Fibroblast of pulmonary artery (primary cell): ENCODE measurements at places on chromosomes 4 and X.

- DNase-seq = peak; percentile 76
These were observed 31.3 kb upstream of the ANXA5 start for GRCh38 chr4:121728066-121728465.

DNA sequence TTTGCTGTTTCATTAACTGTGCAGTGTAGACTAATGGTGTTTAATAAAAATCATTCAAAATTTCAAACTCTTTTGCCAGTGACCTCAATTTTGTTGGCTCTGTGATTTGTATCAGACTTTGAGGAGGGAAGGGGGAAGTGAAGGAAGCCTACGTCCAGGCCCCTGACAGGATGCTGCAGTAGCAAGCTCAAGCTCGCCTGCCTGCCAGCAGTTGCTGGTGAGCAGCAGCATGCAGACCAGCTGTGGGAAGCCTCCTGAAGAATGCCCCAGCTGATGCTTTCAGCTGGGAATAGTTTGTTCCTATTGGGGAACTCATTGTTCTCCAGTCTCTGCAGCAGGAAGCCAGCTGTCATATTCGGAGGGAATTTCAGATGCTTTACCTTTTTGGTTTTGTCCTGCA lies 495.2 kb downstream of the AFF2 start:
- no peak for DNase-seq

DNA sequence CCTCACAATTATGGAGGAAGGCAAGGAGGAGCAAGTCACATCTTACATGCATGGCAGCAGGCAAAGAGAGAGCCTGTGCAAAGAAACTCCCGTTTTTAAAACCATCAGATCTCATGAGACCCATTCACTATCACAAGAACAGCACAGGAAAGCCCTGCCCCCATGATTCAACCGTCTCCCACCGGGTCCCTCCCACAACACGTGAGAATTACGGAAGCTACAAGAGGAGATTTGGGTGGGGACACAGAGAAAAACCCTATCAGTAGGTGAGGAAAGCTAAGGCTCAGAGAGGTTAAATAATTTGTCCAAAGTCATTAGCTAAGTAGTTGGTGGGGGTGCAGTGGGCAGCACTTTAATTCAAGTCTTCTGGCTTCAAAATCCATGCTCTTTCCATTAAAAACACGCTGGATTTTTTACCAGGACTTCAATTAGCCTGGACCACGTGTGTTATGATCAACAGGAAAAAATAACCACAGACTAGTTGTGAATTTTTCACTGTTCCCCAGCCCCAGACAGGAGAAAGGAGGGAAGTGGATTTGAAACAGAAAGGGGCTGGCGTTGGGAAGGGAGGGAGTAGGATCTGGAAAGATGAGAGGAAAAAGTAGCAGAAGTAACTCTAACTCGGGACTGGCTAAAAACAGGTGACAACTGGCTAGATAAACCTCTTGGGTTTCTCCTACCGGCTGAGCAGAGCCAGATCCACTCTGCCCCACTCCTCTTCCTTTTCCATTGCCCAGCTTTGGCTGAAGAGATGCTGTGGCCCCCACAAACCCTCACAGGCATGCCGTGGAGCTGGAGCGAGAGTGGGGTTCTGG lies 986 bp downstream of the MTMR8 start:
- DNase-seq = no peak

DNA sequence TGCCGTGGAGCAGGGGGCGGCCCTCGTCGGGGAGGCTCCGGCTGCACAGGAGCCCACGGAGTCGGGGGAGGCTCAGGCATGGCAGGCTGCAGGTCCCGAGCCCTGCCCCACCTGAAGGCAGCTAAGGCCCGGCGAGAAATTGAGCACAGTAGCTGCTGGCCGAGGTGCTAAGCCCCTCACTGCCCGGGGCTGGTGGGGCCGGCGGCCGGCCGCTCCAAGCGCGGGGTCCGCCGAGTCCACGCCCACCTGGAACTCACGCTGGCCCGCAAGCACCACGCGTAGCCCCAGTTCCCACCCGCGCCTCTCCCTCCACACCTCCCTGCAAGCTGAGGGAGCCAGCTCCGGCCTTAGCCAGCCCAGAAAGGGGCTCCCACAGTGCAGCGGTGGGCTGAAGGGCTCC lies 589.4 kb downstream of the PPP4R3C start:
- no peak for DNase-seq

DNA sequence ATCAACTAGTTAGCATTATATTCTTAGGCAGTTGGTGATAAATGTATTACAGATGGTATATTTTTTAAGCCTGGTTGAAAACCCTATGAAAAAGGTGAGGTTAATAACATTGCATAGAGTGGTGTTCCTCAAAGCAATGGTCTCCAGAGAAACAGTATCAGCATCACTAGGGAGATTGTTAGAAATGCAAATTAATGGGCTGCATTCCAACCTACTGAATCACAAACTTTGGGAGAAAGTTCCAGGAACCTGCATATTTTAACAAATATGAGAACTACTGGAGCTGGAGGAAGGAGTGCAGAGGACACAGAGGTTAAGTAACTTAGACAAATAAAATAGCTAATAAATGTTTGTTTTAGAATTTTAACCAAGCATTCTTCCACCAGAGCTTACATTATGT lies 166.9 kb upstream of the PCDH10 start:
- DNase-seq = peak; percentile 59

DNA sequence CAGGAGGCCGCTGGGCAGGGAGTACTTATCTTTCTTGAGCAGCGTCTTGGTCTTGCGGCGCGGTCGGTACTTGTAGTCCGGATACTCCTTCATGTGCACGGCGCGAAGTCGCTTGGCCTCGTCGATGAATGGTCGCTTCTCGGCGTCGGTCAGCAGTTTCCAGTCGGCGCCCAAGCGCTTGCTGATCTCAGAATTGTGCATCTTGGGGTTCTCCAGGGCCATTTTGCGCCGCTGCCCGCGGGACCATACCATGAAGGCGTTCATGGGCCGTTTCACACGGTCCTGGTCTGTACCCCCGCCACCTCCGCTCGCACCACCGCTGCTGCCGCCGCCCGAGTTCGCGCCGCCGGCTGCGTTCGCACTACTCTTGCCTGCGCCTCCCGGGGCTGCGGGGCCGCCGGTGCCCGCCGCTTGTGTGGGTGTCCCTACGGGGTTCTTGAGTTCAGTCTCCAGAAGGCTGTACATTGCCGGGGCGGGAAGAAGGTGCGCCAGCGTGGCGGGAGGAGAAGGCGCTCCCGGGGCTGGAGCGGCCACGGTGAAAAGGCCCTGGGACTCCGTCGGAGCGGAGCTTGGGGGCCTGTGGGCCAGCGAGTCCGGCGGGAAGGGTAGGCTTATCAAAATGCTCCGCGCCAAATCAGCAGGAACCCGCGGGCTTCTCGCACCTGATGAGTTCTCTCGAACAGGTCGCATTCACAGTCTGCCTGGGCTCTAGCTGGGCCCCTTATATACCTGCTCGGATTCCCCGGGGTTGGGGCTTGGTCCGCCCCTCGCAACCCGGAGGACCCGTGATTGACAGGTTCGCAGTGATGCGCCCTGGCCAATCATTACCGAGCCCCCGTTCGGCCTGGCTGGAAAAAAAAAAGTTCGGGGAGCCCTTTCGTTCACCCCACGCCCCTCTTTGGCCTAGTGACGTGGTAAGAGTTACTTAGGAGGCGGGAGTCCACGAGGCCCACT lies at the start of gene SOX3:
TSS of gene SOX3 (minus strand) at position 699 of the 954 bp plus-strand sequence. CDS start at position 690, 9 bp downstream.
- DNase-seq = no peak

GRCh38 chr4:54230484-54231418 lies 1.7 kb downstream of the PDGFRA start:
- peak; percentile 80 for DNase-seq

DNA sequence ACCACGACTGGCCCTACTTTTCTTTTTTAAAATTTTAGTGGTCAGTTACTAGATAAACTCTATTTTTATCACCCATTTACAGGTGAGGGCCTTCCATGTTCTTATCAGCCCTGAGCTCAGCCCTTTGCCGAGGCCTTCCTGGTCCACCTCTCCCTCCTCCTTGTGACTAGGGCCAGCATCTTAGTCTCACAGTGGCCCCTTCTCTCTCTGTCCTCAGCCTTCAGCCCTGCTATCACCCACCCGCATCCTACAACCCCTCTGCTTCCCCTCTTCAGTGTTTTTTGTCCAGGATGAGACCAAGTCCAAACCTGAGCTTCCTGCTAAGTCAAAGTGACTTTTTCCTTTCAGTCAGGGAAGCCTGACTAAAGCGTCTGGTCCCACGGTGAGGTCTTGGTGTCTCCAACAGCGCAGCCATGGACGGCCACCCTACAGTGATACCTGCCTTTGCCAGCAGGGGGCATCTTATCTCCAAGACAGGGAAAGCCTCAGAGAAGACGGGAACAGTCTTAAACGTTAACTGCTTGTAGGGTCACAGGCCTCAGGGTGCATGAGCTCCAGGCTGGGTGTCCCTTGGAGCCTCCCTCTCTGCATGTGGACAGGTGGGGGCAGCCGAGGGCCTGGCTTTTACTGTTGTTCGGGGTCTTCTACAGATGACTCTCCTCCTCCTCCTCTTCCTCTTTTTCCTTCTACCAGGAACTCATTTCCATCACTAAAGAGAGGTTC lies 11.7 kb upstream of the GAGE10 start:
- peak; percentile 68 for DNase-seq

GRCh38 chr4:132333724-132334047 lies 815.4 kb upstream of the PCDH10 start:
- DNase-seq = peak; percentile 67

- DNase-seq = peak; percentile 16
These were observed 160.5 kb downstream of the ZNF518B start for GRCh38 chr4:10296730-10297129.

GRCh38 chr4:109302361-109303139 lies at the start of gene COL25A1:
COL25A1 (minus strand) TSS chr4:109302658.
- peak; percentile 22 for DNase-seq

- DNase-seq = no peak
These were observed 578 bp upstream of the DKK2 start for GRCh38 chr4:107036584-107037198.

GRCh38 chr4:109879081-109879480 lies 31.2 kb downstream of the LRIT3 start:
- DNase-seq = no peak

GRCh38 chr4:17489721-17490120 lies 22.2 kb downstream of the QDPR start:
- no peak for DNase-seq
